ENCODE measurements at places on chromosomes 7 and 10.

GRCh38 chr10:34033078-34033477, 698.6 kb upstream of the NRP1 start:
- DNase-seq = no peak

- DNase-seq = no peak
These were observed 61.8 kb upstream of the C10orf90 start for GRCh38 chr10:126732308-126732707.

DNA sequence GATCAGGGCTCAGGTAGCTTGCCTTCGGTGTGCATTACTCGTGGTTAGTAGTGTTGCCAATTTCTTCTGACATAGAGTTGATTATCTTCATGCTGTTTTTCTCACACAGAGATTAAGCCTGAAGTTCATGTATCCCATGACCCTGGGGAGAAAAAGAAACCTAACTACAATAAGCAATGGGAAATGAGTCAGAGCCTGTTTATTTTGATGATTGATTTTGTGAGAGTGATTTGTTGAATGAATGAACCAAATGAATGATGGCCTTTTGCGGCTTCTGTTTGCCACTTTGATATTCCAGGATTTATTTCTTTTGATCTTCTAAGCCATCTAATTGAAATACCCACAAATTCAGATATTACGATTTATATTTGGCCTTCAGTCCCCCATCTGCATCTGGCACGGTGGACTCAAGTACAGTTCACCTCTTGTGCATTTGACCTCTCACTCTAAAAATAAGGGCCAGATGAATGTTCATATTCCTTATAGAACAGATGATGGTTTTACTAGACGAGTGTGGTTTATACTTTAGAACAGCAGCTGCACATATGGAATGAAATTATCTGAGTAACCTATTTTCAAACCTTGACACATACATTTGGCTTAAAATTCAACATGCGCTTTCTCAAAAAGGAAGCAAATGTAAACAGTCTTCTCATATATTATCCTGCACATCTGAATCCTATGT, 110.7 kb downstream of the PLCE1 start:
- no peak for DNase-seq

DNA sequence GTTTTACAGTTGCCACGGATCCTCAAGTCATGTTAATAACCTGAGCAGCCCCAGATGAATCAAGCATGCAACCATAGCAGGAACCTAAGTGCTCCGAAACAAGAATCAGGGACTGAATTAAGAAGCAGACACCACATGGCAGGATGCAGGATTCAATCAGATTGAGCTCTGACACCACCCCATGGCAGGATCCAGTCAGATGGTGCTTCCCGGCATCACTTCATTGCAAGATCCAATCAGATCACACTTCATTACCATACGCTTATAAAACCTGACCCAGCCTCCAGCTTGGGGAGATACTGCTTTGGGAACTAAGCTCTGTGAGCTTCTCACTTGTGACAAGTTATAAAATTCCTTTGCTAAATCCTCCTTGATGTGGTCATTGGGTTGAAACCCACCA, 55.3 kb downstream of the ABCB4 start:
- no peak for DNase-seq

DNA sequence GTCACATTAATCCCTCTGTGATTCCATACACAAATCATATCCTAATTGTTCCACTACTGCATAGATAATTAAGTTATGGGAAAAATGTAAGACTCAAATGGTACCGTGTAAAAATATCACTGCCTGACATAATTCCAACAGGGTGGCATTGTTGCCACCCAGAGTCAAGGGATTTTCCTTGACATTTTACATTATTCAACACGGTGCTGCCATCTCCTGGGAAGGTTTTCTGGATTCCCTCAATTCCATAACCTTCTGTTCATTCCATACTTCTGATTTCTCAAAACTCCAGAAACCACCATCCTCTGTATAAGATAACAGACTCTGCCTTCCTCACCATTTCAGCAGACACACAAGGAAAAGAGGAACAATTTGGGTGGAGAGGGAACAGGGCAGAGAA, 495.9 kb downstream of the XPNPEP1 start:
- DNase-seq = no peak

DNA sequence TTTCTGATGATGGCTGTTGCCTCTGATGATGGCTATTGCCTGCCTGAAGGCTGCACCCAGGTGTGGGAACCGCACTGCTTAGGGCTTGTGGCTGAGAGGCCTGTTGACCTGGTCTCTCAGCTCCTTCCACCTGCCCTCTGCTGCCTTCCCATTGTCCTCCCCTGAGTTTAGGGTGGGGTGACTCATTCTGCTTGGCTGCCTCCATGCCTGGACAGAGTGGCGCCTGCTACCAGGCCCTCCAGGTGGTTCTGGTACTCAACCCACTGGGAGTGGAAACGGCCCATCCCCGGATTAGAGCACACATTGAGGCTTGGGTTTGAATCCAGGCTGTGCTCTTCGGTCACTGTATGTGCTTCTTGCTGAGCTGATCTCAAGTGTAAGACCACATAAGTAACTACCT, 120.6 kb downstream of the SEM1 start:
- DNase-seq = no peak

- DNase-seq = no peak
These were observed 153.0 kb downstream of the DIP2C start for GRCh38 chr10:536371-536925.

DNA sequence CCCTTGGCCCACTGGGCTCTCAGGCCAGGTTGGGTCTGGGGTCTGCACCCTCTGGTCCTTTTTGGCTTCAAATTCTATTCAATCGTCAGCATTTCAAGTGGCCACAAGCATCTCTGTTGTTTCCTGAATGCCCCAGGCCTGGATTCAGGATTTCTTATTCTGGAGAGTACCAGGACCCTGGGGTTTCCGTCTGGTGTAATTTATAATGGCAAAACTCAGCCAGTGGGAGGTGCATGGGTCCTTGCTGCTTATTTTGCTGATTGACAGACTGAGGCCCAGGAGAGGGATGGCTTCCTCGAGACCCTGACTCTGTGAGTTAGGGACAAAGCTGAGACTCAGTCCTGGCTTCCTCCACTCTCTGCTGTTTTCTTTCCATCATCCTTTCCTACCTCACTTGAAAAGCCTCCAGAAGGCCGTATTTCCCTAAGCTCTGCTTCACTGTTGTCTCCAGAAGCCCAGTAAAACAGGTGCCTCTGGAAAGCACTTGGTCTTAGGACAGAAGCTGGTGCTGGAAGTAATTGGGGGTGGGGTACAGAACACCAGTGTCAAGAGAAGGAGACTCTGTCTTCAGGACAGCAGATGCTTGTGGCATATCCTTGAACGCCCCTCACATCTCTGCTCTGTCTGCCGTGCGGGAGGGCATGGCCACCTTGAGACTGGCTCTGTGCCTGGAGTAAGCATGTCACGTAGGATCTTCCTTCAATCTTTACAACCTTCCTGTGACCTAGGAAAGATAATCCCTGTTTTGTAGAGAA, 39.4 kb upstream of the SH2D4B start:
- DNase-seq = no peak

DNA sequence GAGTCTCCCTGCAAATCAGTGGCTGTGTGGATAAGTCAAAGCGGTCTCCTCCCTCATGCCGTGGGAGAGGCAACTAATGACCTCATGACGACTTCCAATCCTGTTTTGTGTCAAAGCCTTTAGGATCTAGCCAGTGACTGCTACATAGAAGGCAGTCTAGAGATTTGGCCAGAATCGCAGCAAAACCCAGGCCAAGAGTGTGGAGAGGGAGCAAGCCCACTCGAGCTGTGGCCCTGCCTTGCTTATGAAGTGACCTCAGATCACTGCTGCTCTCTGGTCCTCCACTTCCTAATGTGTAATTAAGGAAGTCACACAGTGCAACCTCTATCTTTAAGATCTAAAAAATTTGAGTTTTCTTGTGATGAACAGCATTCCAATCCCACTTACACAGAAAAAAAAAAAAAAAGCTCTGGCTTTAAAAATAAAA, 296.7 kb upstream of the KLF6 start:
- no peak for DNase-seq

DNA sequence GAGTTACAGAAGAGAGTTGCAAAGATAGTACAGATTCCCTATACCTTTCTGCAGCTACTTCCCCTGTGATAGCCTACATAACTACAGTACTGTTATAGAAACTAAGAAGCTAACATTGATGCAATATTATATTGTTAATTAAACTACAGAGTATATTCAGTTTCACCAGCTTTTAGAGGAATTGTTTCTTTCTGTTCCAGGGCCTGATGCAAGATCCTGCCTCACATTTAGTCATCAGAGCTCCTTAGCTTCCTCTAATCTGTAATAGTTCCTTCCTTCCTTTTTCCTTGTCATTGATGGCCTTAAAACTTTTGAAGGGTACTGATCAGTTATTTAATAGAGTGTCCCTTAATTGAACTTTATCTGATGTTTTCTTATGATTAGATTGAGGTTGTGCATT, 56.8 kb downstream of the SDHAF3 start:
- DNase-seq = no peak

- DNase-seq = no peak
These were observed 45.3 kb upstream of the DKK1 start for GRCh38 chr10:52268790-52269189.

DNA sequence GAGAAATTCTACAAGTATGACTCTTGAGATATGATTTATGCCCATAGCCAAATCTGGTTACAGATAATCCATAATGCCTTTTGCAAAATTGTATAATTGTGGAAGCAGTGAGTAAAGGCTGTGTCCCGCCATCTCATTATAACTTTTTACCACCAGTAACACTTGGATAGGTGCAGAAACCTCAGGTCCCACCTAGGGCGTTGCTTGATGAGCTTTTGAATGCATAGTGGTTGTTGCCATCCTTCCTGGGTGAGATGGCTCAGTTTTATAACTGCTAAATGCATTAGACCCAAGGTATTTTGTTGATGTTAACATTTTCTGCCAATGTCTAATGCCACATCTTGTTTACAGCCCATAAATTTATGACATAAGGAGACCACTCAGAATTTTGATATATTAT, 42.9 kb downstream of the CFAP58 start:
- DNase-seq = no peak

- DNase-seq = no peak
These were observed 2.7 kb downstream of the LRRC20 start for GRCh38 chr10:70379581-70380176.

- no peak for DNase-seq
These were observed 73.6 kb downstream of the EPC1 start for GRCh38 chr10:32273336-32273735.

- no peak for DNase-seq
These were observed 11.3 kb downstream of the DUSP5 start for GRCh38 chr10:110508806-110509544.

DNA sequence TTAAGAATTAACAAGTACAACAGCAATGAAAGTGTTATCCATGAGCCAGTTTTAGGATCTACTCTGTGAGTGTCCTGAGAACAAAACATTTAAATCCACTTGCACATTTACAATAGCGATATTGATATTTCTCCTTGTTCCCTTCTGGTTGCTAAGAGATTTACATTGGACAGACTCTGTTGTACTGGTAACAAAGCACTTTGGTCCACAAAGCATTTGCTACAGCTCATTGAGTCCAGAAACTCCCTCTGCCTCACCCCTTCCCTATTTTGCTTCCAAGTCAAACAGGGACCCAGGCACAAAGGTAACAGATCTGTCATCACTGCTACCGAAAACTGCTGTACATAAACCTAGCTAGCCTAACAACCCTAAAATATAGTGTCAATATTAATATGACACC, 2.1 kb downstream of the ANK3 start:
- DNase-seq = no peak

- DNase-seq = no peak
These were observed 69.6 kb downstream of the SDHAF3 start for GRCh38 chr7:97187067-97187466.

DNA sequence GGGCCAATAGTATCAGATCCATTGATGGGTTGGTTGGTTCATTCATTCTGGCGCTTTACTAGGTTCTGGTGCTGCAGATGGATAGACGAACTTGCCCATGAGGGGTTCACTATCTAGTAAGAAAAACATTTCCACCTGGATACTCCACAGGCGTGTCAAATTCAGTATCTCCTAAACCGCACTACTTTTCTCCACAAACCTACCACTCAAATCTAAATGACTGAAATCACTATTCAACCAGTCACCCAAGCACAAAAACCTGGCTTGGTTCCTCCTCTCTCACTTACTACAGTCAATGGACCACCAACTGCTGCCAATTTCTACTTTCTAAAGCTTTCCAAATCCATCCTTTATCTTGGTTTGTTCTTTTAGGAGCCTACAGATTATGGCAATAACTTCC, 572 bp downstream of the AGK start:
- DNase-seq = no peak

DNA sequence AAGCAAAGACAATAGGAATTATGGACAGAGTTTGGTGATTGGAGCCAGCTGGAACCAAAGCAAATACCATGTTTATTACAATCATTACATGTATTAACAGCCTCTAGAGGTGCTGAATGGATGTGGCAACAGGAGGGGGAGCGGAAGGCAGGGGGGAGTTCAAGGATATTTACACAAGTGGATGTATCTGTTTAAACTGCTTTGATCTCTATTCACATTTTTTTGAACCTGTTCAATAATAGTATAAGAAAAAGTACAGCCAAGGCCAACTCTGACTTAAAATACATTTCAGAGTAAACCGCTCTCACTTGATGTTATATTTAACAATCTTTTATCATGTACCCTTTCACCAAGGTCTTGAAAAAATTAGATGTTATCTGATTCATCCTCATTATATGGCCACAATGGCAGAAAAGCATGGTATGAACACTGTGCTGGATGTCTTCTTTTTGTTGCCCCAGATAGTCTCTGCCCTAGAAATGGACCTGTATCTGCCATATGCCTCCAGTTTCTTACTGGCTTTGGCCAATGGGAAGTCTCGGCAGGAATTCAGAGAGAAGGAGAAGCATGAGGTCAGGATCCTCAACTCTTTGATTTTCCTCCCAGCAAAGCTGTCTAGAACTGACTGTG, 88.2 kb upstream of the FAM133B start:
- no peak for DNase-seq

- no peak for DNase-seq
These were observed at the start of gene AMPH for GRCh38 chr7:38630720-38631673. AMPH (minus strand) TSS chr7:38631373; CDS start chr7:38631351, 22 bp downstream.

- DNase-seq = no peak
These were observed 18.3 kb upstream of the ST8SIA6 start for GRCh38 chr10:17472481-17473227.

GRCh38 chr10:46298477-46299285, 11.9 kb downstream of the ANTXRL start:
- DNase-seq = no peak

GRCh38 chr10:131310142-131310541, 1.4 kb downstream of the TCERG1L start:
- no peak for DNase-seq

GRCh38 chr7:1943933-1944618, 274.0 kb downstream of the ELFN1 start:
- no peak for DNase-seq

DNA sequence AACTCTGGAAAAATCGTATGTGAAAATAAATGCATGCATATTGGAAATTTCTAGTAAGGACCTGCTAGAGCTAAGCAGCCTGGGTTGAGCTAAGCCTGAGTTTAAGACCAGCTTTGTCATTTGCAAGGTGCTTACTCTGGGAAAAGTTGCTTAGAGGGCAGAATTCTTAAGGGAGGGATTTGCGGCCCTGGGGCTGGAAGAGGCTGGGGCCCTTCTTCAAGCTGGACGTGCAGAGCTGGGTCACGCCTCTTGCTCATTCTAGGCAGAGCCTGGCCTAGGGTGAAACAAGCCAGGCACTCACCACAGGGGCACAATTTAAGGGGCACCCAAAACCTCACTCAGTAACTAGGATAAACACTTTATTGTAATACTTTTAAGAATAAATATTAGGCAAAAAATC, 137.2 kb downstream of the ARHGAP22 start:
- no peak for DNase-seq

GRCh38 chr10:127881262-127881661, 11.5 kb downstream of the CLRN3 start:
- no peak for DNase-seq

All from stimulated activated CD4-positive, alpha-beta T cell treated with anti-CD3 and anti-CD28 coated beads, TNF-alpha, amount 100 ng/mL, for 24 hours (primary cell).